ENCODE measurements at places on chromosomes 4 and X.

- DNase-seq = no peak
These were observed 43.4 kb downstream of the TXK start for GRCh38 chr4:48090621-48091020.

DNA sequence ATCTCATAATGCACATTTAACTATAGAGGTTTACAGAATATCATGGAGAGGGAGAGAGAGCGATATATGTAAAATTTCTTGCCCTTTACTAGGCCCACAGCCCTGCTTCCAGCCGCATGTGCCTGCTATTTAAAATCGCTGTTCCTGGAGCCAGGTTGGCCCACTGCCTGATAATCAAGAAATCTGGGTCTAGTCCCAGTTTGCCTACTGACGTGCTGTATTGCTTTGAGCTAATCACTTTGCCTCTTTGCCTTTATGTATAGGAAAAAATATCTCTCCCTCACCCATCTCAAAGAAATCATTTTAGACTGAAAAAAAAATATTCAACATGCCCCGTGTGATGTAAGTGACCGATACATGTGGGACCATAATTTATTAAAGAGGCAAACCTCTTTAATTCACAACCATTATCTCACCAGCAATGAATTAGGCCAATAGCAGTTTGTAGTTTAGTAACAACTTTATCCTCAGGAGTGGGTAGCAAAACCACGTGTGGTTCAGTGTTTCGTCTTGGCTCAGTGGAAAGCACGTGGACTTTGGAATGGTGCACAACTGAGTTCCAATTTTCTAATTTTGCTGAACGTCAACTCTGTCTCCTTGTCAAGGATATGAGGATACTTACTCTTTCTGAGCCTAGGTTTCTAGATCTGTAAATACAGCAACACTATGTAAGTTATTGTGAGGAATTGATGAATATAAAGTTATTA is 62.6 kb downstream of the GRXCR1 start:
- no peak for DNase-seq

DNA sequence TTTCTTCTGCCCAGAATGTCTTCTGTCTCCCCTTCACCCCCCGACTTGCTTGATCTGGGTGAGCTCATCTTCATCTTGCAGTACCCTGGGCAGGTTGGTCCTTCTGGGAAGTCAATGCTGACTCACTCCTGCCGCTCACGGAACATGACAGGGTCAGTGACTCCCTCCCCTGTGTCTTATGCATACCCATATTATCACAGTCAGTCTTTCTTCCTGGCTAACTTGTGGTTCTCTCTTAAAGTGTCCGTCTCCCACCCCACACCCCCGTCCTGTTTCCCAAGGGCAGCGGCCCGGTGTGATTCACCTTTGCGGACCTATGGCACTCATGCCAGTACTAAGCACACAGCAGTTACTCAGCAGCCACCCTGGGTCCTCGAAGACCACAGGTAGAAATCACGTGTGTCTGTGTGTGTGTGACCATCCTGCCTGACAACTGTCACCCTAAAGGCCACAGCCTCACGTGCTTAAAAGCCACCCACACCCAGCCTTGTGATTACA is 17.7 kb downstream of the IQSEC2 start:
- DNase-seq = no peak

DNA sequence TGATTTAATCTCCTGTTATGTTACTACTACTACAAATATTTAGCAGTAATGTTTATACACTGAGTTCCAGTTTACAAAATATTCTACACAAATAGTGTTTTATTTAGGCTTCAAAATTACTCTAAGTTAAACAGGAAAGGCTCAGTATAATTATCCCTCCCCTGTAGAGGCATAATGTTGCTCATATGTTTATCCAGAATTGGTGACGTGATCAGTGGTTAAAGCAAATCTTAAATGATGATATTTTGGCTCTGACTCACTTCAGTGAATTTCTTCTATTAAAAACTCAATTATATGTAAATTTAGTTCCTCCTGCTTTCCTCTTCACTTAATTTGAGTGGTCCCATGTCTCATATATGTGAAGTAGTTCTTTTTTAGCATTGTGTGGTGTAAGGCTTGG is 438.5 kb downstream of the ADGRL3 start:
- DNase-seq = no peak

GRCh38 chr4:16852644-16853043 is 45.8 kb downstream of the LDB2 start:
- DNase-seq = no peak

GRCh38 chr4:75180790-75181776 is 248.2 kb downstream of the PARM1 start:
- no peak for DNase-seq

DNA sequence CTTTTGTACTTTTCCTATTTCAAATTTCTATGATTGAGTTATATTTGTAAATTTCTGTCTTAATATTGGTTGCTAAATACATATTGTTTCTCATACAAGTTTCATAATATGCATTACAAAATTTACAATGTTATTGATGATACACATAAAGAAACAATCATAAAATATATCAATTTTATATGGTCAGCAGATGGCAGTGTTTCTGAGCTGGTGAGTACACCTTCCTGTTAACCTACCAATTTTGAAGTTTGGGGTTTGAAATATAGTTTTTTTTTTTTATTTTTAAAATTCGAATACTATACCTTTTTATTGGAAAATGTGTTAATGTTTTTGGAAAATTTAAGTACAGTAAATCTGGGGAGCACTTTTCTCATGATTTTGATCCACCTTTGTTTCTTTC is 1953.1 kb upstream of the ADGRL3 start:
- DNase-seq = no peak

- no peak for DNase-seq
These were observed 509.1 kb upstream of the NR3C2 start for GRCh38 chr4:148951346-148951745.

DNA sequence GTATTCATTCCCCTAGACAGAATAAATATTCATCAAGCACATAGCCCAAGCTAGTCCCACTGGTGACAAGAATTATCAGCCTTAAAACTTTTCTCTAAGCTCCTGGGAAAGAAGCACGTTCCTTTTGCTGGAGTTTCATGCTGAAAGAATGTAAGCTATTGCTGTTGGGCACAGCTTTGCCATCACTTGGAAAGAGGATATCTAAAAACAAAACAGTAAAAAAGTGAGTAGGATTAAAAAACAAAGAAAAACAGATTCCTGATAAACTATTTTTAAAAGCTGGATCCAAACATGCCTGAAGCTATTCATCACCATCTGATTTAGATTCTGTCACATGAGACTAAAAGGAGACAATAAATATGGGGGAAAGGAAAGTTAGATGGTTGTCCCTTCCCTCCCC is 176.8 kb downstream of the SCFD2 start:
- no peak for DNase-seq

GRCh38 chr4:82780170-82780751 is 18.3 kb downstream of the SCD5 start:
- no peak for DNase-seq

DNA sequence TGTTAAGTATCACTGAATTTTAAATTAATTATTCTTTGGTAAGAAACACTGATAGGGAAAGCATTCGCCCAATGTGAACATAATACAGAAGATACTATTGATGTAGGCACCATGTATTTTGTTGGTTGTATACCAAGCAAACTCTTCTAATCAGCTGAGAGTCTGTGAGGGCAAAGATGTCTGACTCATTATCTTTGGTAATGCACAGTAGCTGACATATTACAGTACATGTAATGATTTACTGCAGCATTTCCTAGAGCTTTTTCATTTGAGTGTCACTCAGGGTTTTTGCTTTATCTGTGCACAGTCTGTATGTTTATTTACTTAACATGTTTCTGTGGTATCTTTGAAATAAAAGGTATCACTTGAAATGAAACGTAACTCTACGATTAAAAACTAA is 49.2 kb downstream of the CENPVL3 start:
- no peak for DNase-seq

DNA sequence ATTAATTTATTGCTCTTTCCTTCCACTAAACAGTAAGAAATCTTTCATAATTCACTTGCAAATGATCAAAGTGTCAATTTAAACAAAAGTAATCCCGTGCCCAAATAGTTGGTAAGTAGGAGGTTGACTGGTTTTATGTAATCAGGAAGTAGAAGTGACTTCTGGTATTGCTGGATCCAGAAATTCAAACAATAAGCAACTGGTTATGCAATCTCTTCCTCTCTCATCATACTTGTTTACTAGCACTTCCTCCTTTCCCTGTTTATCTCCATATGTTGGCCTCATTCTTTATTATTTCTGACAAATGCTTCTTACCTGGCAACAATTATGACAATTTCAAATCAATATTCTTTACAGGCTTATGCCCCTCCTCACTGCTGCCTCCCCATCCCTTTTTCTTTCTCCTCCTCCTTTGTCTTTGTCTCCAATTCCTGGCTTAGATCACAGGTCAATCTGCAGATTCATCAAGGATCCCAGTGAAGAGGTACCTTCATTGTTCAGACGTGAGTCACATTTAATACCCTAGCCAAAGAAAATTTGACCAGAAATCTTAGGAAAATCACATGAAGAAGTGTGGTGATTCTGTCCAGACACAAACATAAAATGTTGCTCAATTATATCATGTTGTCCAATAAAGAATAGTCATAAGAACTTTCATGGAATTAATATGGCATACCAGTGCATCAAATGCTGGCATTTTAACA is 323.2 kb upstream of the PCDH7 start:
- no peak for DNase-seq

DNA sequence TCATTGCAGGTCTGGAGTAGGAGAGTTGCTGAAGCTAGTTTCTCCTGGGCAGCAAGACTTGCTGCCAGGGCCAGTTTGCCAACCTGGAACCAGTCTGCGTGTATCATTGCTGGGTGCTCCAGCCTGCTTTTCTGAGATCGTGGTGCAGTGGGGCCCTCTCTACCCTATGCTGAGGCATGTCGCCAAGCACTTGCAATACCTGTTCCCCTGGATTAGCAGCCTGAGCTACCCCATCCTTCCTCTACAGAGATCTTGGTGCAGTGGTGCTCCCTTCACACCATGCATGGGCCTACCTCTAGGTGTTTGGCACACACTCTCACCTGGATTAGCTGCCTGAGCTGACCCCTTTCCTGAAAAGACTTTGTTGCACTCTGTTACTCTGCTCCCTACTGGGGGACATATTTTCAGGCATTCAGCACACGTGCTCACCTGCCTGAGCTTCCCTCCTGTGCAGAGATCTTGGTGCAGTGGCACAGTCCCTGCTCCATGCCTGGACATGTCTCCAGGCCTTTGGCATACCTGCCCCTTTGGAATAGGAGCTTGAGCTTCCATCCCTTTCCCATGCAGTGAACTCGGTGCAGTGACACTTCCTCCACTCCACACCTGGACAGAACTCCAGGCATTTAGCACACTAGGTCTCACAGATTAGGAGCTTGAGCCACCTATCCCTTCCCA is 133.7 kb upstream of the CXCL13 start:
- DNase-seq = no peak

DNA sequence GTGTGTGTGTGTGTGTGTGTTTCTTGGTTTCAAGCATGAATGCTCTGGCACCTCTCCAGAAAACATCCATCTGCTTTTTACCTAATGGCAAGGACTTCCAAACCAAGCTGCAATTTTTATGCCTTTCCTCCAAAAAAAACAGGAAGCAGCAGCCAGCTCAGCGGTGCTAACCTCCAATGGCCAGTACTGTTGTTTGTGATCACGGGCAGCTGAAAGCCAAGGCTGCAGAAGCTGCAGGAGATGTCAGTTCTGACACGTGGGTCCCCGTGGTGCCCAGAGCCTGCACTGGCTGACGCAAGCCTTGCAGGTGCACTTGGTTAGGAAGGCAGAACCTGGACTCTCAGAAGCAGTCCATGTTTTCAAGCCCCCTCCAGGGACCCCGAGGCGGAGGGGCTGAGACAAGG is 313.6 kb upstream of the DDX53 start:
- DNase-seq = no peak

- DNase-seq = no peak
These were observed 25.3 kb downstream of the SMIM20 start for GRCh38 chr4:25939330-25939729.

GRCh38 chr4:184583738-184584502 is 65.3 kb downstream of the CASP3 start:
- no peak for DNase-seq

DNA sequence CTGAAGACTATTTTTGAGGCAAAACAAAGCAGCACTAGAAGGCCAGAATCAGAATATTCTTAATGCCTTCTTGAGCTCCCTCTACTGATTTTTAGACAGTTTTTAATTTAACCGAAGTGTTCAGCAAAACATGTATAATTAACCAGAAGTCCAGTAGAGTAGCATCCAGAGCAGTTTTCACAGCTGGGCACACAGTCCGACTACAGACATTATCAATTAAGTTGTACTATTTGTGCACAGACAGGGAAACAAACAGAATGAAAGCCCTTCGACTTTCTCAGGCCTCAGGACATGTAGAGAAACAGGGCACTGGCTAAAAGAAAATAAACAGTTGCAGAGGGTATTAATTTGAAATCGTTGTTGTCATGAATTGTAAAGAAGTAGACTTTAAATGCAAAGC is 11.9 kb downstream of the FSTL5 start:
- no peak for DNase-seq
